ENCODE measurements at places on chromosomes 4 and X.

- no peak for DNase-seq
Measured at GRCh38 chrX:39985071-39985470, 112.7 kb downstream of the BCOR start.

DNA sequence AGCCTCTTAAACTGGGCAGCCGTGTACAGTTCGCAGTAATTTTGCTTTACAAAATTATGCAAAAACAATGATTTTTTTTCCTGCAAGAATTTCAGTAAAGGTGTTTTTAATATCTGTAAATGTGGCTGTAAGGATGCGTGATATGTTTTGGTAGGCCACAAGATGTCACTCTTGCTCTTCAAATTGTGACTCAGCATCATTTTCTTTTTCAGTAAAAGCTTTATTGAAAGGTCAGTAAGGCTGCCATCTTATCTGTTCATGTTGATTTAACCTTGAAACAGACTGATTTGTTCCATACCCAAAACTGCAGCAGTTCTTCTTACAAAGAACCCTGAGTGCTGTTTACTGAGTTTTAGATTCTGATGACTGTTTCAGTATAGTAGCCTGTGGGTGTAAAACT is 39.9 kb downstream of the TXLNG start:
- DNase-seq, result peak; percentile 32

DNA sequence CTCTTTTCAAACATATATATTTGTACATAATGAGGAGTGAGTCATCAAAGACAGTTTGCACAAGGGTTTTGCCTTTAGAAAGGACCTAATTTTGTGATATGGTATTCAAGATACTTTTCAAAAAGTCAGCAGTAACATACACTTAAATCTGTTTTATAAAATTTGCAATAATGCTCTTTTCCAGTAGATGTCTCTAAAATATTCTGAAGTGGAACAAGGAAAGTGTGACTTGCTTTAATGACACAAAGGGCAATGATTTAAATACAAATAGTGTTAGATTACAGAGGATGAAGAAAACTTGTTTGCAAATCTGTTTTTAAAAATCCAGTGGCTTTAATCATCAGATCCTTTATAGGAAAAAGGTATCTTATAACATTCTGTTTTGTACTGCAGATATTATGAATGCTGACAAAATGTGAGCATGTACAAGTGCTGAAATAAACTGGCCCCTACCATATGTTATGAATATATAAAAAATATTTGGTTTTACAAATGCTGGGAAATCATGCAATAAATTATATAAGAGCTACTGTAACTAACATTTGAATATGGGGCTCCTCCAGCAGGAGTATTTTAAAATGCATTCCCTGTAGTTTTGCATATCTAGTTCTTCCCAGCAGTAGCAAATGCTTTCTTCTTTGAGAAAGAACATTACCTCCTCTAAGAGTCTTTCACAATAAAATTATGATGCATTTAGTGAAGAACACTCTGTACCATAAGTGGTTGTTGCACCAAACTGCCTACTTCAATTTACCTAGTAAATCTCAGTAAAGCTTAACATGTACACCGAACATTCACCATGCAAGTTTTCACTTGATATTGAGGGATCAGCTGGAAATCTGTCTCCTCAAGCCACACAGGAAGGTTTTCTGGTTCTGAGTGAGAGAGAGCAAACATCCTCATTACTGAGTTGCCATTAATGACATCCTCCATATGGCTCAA is 20.2 kb downstream of the MMRN1 start:
- DNase-seq, result peak; percentile 46

GRCh38 chr4:119659576-119659975 is 31.0 kb upstream of the PDE5A start:
- peak; percentile 2 for DNase-seq

- DNase-seq, result no peak
Measured at GRCh38 chr4:106496061-106496460, 127.5 kb upstream of the GIMD1 start.

DNA sequence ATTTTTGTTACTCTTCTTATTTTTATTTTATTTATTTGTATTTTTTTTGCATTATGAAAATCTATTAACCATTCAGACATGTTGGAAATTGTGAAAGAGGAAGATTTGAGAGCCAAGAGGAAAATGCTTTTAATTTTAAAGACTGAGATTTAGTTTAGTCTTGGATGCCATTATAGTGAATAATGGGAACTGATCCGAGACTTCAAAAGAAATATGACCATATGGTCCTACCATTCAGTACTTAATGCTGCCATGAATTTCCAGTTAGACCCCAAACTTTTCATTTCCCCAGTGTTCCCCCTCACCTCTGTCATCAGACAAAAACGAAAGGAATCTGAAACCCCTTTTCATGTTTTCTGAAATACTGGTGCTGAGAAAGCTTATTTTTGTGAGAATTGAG is 95.5 kb downstream of the TENM3 start:
- DNase-seq, result peak; percentile 14

DNA sequence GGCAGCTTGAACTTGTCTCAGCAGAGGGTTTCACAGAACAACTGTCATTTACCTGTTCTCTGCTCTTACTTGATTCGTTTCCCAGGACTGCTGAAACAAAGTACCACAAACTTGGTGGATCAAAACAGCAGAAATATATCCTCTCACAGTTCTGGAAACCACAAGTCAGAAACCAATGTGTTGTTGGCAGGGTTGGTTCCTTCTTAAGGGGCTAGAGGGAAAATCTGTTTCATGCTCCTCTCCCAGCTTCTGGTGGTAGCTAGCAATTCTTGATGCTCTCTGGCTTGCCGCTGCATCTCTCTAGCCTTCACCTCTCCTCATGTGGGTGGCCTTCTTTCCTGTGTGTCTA is 4.7 kb downstream of the TLR8 start:
- no peak for DNase-seq

- no peak for DNase-seq
Measured at GRCh38 chr4:139686130-139686529, 20.5 kb downstream of the MGST2 start.

GRCh38 chr4:33316033-33316432 is 2595.9 kb downstream of the PCDH7 start:
- DNase-seq, result no peak

GRCh38 chrX:40068048-40068447 is 29.7 kb downstream of the BCOR start:
- peak; percentile 42 for DNase-seq

GRCh38 chr4:179738822-179739221 is 2296.6 kb upstream of the AGA start:
- DNase-seq, result no peak

Measured in fibroblast of gingiva (primary cell).